ENCODE measurements at places on chromosomes 1 and 21.

DNA sequence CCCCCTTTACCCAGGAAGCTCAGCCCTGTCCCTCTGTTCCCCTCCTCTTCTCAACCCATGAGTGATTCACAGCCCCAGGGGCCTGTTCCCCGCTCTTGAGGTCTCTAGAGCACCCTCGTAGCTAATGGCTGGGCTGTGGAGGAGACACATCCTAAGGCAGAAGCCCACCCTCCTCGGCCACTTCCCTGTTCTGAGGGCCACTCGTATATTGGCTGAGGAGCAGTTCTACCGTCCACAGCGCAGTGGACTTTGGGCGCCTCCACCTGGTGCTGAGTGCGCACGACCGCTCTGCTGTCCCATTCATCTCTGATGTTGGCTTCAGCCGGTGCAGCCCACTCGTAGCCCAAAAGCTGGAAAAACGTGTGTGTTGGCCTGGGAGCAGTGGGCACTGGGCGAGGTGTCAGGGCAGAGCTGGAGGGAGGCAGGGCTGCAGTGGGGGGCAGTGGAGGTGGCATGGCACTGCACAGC lies 24.5 kb upstream of the PKP1 start:
- no peak for DNase-seq

DNA sequence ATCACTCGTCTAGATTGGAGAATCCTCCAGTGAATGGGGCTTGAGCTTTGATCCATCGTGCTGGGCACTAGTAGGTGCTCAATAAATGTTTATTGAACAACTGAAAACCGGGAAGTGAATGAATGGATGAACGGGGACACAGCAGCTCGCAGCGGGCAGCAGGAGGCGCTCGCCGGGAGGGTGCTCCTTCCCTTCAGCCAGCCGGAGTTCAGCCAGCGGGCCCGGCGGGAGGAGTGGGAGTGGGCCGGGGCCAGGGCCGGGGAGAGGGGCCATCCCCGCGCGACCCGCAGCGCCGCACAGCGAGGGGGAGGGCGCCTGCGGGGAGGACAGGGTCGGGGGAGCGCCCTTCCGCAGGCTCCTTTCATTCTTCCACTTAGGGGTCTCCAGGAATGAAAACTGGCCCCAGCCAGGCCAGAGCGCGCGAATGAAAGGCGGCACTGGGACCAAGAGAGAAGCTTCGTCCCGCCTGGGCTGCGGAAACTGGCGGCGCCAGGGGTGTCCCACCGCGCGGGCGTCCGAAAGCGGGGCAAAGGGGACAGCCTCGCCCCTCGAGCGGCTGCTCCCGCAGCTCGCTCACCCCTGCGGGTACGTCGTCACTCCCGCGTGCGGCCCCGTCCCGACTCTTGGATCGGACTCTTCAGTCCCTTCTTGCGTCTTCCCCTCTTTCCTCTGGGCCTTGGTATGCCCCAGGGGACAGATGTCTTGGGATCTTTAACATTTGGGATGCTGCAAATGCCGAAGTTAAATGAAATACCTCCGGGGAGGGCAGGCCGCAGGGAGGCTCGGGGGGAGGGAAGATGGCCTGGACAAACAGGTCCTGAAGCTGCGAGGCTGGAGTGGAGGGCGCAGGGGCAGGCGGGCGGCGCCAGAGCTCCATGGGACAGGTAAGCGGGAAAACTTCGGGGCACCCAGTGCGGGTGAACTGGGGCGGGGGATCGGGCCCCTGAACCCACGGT lies 3.6 kb upstream of the INAVA start:
- DNase-seq, result no peak

DNA sequence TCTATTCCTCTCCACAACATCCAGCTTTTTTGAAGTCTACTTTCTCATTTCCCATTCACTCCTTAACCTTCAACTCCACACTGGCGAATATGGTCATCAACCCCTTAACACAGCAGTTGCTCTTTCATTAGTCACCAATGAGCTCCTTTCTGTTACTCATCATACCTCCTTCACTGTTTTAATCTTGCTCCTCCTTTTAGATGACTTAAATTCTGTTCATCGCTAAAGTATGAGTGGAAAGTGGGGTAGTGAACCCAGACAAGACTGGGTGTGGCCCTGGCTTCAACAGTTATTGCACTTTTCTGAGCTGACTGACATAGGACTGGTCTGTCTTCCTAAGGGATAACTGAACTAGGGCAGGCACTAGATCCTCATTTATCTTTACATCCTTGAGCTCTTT lies 51.3 kb downstream of the AKT3 start:
- no peak for DNase-seq

DNA sequence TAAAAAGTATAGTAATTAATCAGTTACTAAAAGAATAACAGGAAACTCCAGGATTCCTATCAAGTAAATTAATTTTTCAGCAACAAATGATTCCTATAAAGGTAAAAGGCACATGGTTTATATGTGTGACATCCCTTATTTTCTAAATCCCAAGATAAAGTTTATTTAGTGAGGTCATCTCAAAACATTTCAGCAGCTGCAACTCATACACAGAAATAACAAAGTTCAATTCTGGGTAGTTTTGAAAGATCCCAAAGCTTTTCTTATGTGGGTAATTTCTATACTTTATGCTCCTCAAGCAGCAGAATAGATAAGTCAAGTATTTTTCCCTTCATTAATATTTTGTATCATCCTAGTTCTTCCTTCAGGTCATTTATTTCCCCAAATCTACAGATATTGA lies 117.7 kb downstream of the EIF4G3 start:
- no peak for DNase-seq

DNA sequence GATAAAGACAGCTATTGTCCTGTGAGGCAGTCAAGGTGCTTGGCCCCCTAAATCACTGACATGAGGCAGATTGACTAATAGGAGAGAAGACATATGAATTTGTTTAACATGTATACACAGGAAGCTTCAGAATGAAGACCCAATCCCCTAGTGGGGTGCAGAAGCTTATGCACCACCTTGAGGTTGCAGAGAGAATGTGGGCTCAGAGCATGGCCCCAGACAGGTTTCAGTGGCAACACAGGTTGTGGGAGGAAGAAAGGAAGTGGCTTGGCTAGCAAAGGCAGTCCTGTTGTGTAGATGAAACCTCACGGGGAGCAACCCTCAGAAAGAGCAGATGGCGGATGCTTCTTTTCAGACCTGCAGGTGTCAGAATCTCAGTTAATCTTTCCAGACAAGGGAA lies 37.0 kb upstream of the PARP1 start:
- DNase-seq, result peak; percentile 48

DNA sequence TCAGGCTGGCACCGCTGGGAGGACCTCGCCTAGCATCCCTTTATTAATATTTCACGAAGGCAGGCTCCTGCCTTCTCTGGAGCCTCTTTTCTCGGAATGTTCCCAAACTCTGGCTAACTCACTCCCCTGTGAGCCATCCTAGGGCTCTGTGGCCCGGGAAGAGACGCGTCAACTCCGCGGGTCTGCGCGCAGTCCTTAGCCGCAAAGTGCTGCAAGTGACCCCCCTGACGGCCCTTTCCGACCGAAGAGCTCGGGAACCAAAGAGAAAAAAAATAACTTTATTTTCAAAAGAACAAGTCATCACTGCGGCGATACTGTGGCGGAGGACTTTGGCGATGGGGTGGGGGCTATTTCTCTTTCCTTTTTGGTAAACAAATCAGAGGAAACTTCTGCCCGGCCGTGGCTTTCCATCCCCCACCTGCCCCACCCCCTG lies 14.6 kb downstream of the NR5A2 start:
- no peak for DNase-seq

DNA sequence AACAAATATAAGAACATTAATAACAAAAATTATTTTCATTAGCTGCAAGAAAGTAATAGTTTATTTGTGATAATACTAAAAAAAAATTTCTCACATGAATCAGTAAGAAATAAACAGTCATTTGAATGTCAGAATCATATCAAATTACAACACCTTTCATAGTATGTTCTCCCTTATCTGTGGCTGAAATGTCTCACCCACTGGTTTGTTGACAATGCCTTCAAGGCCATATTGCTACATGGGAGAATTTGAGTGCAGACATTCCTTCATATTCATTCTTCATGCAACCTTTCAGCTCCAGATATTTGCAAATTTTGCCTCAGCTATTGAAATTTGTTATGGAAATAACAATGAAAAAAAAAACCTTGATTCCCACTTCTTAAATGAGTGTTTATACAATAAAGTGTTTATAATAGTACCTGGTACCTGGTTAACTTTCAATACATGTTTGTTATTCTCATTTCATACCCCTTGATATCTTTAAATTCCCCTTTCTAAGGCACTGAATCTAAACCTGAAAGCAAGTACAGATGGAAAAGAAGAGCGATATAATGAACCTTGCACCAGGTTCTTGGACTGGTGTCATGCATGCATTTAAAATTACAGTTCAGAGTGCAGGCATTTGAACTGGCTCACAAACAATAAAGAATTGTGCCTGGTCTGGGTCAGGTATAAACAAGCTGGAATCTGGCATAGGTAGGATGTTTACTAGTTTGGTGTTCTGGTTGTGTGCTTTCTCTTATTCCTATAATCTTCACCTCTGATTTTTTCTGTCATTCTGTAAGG lies 242.2 kb upstream of the ADGRL2 start:
- DNase-seq, result no peak

DNA sequence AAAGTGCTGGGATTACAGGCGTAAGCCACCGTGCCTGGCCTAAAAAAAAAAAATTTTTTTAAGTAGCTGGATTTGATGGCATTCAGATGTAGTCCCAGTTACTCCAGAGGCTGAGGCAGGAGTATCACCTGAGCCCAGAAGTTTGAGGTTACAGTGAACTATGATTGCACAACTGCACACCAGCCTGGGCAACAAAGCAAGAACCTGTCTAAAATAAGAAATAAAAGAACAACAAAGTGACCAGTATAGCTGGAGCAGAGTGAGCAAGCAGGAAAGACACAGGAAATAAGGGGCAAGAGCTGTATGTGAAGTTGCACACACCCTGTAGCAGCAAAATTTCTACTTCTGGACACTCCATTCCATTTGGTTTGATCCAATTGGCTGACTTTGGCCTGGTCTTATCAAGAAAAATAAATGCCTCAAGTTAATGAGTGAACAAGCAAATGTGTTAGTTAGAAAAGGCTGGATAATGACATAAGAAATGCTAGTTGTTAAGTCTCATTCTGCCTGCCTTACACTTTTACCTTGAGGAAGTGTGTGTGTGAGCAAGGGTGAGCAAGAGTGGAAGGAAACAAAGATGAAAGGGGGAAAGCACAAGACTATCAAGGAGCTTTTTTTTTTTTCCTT lies 7.9 kb downstream of the ATP5IF1 start:
- DNase-seq, result no peak

DNA sequence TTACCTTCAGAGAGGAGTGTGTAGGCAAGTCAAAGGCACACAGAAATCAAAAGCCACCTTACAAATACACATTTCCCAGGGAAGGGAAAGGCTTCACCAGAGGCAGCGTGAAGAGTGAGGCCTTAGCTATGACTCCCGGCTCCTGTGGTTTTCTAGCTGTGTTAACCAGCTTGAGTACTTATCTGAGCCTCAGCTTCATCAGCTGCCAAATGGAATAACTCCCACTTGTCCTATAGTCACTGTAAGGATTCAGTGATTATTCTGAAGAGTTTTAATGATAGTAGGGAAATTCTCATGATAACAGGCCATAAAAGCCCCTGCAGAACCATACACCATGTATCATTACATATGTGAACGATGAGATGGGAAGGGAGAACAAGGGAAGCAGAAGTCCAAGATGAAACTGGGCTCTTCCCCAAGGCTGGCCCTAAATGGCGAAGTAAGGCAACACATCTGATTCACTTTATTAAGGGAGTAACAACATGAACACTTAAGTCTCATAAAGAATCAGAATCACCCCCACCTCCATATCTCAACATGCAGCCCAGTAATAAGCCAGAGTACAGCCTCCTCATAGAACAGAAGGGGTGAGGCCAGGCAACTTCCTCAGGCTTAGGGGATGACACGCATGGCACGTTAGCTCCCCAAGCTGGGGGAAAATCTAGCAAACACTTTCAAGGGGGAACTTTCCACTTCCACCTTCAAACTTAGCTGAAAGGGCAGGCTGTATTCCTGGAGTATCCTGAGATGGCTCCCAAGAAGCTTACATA lies 63.7 kb downstream of the SLC66A1 start:
- no peak for DNase-seq

GRCh38 chr1:153626904-153627714 lies at the start of gene S100A13:
S100A13 (minus strand) TSS chr1:153627505; CDS start chr1:153626472, 1,033 bp downstream.
- no peak for DNase-seq

DNA sequence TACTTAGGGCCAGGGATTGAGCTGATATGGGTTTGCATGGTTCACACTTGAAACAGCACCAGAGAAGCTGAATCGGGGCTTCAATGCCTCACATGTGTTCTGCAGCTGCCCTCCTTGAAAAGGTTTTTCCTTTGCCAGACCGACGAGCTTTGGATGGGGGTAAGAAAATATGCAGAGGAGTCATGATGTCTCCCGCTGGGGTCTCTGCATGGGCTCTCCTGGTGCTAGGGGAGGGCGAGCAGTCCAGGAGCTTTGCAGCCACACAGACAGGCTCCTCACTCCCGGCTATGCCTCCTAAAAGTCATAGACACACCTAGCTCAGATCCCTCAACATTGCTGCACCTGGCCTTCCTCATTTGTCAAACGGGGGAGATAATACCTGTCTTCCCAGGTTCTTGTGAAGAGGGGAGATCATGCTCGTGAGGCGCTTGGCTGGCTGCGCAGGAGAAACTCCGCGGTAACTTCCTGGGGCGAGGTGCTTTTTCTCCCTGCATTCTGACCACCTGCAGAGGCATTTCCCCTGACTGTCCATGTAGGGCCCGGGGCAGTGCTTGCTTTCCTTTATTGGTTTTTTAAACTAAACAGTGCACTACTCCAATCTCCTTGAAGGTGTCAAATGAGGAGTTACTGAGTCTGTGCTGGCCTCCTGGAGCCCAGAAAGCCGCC lies 112.4 kb downstream of the PLXNA2 start:
- DNase-seq, result no peak

GRCh38 chr1:44681905-44682882 lies 7.7 kb downstream of the ARMH1 start:
- no peak for DNase-seq

- no peak for DNase-seq
These were observed 62.8 kb downstream of the CNST start for GRCh38 chr1:246629030-246629429.

DNA sequence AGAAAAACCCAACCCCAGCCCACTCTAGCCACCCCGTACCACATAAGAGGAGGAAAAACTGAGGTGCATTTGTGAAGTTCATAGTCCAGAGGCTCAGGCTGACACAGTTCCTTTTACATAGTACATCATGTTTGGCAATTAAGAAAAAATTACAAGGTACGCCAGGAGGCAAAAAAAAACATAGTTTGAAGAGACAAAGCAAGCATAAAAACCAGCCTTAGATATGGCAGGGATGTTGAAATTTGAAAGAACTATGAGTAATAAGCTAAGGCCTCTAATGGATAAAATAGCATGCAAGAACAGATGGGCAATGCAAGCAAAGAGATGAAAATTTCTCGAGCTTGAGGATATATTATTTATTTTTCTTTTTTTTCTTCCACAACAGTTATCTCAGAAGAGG lies 31.9 kb downstream of the MIXL1 start:
- DNase-seq, result no peak

DNA sequence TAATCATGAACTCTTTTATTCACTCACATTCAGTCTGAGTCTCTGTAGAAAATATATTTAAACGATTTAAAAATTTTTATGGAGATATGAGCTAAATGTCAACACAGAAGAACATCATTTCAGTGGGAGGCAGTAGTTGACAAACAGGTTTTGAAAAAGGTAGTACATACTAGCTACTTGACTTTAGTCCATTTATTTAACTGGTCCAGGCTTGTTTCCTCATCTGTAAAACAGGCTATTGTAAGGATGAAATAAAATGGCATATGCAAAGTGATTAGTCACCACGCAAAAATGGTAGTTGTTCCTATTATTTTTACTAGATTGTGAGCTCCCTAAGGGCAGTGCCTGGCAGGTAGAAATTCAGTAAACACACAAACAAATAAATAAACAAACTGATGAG lies 75.2 kb downstream of the NTPCR start:
- no peak for DNase-seq

Measured in stimulated activated CD4-positive, alpha-beta T cell treated with anti-CD3 and anti-CD28 coated beads, Interleukin-4, amount 100 ng/mL, for 24 hours (primary cell).